ENCODE measurements at places on chromosomes 5 and 9.

GRCh38 chr5:24642022-24642421, 2.8 kb downstream of the CDH10 start:
- DNase-seq: no peak

DNA sequence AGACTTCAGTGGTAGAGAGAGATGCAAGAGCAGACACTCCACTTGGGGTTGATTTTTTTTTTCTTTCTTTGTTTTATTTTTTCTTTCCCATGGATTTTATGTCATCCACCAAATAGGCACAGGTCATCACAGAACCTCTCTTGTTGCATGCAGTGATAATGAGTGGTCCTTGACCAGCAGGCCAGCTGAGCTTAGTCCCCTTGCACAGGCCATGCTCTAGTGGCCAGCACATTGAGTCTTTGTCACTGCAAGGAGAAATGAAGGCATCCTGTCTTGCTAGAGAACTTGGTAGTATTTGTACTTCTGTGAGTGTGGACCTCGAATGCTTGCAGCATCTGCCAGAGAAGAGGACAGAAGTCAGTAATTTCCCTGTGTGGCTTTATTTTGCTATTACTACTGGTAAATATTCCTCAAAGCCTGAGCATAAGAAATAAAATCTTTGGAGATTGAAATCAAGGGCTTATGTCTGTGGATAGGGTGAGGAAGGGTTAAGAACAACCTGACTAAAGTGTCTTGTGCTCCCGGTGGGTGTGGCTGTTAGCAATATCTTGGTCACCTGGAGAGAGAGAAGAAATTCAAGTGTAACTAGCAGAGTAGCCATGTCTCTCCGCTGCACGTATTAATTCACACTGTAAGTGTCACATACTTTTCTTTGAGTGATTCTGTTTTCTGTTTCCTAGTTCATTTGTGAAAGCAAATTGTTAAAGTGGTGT, 45.3 kb upstream of the NCS1 start:
- DNase-seq: no peak

DNA sequence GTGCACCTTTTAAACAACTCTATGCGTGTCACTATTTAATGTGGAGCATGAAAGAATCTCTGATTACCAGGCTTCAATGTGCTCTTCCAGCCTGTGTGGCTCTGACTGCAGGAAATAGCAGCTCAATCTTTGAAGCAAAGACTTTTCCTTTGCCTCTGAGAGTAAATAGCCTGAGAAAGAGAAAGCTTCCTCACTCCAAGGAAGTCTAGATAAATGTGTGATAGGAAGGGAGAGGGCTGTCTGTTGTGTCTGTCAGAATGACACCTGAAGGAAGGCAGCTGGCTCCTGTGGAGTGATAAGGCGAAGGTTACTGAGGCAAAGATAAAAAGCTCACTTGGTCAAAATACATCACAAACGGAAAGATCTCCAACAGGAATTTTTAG, 205.3 kb upstream of the HAPLN1 start:
- DNase-seq: no peak

- peak; percentile 65 for DNase-seq
Observed at GRCh38 chr5:154467655-154468354, 10.2 kb downstream of the HAND1 start.

DNA sequence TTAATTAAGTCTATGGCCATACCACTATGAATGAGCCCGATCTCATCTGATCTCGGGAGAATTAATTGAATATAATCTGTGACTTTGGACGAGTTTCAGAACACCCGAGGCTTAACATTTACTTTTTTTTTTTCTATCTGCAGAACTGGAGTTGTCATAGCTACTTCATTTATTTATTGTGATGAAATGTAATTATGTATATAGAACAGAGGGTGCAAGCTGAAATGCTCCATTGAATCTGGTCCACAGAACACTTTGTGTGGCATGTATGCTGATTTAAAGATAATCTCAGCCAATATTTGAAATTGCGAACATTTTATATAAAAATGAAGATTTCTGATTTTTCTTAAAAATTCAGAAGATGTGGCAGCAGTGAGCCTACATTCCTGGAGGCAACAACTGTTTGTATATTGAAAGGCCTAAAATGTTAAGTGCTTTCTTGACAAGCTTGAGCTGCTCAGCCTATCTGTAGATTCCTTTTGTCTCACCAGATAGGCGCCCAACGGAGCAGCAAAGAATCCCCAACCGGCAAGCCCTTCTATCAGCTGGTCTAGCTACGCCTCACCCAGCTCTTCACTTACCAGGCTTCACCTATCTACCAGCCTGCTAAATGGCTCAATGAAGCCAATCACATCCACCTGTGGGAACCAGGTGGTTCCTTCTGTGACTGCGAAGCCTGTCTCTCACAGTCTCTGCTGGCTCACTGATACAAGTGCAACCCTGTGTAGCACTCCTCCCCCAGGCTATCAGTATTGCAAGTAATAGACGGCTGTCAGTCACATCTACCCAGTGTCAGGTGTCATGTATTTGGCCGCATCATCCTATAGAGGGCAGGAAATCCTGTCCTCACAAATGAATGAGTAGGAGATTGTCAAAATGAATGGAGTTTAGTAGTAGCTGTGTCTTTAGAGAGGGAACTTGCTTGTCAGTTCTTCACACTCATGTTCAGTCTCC, 170.6 kb upstream of the MRPS30 start:
- DNase-seq: no peak

GRCh38 chr5:160837749-160838593, 14.0 kb downstream of the ATP10B start:
- no peak for DNase-seq

- no peak for DNase-seq
Observed at GRCh38 chr5:156879665-156880285, 29.7 kb downstream of the PPP1R2B start.

DNA sequence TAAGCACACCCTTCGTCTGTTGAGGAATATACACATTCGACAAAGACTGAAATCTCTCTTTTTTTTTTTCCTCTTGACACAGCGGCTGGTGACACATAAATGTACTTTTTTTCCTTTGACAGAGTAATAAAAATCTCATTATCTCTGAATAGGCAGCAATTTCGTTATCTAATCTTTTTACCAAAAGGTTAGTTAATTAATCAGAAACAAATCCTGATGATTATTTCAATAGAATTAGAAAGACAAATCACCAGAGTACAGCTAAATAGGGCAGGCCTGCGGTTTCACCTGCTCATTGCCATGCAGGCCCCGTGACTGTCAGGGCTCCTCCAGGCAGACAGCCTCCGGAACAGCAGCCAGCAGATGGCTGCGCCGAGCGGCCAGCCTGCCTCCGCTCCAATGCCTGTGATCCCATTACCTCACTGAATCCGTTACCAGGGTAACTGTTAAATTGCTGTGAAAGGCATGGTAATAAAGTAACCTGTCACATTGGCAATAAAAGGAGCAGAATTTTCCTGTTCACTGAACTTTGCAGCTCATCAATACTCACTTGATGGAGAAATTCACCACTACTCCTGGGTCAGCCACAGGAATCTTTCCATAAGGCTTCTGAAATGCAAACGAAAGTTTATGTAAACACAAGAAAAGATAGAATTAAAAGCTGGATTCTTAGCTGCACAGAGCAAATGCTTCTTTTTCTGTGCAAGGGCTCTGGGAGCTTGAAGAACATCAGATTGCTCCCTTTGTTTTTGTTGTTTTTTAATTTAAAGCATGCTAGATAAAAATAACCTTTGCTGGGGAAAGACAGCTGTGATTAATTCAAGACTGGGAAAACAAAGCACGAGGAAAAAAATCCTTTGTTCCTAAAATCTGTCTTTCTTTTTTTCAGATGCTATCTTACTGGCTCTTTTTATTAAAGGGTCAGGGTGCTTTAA, 666.4 kb upstream of the ZNF608 start:
- no peak for DNase-seq

DNA sequence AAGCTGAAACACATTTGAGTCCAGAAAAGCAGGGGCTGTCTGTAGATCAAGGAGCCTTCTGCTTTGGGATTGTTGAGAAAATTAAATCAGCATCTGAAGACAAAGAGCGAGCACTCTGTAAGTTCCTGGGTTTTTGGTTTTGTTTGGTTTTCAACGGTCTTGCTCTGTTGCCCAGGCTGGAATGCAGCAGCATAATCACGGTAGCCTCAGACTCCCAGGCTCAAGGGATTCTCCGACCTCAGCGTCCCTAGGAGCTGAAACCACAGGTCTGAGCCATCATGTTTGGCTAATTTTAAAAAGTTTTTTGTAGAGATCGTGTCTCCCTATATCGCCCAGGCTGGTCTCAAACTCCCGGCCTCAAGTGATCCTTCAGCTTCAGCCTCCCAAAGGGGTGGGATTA, 266.5 kb upstream of the ADAMTS16 start:
- DNase-seq: no peak

- DNase-seq: no peak
Observed at GRCh38 chr9:116482740-116483139, 204.4 kb upstream of the TRIM32 start.

DNA sequence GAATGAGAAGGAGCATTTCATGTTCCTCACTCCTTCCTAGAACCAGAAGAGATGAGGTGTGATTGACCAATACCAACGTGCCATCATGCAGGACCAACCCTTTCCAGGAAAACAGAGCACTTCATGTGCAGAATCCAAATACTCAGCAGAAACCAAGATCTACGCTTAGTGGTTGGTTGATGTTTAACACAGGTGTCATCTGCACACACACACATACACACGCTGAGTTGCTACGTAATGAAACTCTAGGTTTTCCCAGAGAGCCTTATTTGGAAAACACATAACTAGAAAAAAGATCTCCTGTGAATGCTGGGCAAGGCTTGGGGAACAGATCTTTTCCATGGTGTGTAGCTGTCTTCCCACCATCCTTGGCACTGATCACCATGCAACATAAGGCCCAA, 21.1 kb upstream of the ZNF622 start:
- DNase-seq: no peak

- no peak for DNase-seq
Observed at GRCh38 chr9:17905366-17905765, 326.5 kb downstream of the SH3GL2 start.

DNA sequence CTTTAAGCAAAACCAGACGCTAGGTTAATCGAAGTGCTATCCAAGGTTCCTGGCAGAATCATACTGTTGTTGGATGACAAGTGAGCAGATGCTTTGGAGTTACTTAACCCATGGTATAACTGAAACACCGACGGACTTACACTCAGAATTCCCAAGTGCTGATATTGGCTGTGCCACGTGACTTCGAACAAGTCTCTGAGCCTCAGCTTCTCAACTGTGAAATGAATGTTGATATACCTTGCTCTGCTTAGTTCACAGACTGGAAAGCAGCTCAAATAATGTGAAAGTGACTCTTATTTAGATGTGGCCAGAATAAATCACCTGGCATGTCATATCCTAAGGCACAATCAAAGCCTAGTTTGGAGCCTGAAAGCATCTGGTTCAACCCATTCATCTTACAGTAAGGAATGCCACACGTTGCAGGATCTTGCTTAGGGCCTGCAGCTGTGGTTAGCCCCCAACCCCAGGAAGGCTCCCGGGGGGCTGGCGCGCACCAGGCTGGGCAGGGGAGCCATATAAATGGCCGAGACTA, 759 bp downstream of the GEMIN5 start:
- no peak for DNase-seq

- no peak for DNase-seq
Observed at GRCh38 chr9:68533678-68534077, 7.0 kb downstream of the TMEM252 start.

DNA sequence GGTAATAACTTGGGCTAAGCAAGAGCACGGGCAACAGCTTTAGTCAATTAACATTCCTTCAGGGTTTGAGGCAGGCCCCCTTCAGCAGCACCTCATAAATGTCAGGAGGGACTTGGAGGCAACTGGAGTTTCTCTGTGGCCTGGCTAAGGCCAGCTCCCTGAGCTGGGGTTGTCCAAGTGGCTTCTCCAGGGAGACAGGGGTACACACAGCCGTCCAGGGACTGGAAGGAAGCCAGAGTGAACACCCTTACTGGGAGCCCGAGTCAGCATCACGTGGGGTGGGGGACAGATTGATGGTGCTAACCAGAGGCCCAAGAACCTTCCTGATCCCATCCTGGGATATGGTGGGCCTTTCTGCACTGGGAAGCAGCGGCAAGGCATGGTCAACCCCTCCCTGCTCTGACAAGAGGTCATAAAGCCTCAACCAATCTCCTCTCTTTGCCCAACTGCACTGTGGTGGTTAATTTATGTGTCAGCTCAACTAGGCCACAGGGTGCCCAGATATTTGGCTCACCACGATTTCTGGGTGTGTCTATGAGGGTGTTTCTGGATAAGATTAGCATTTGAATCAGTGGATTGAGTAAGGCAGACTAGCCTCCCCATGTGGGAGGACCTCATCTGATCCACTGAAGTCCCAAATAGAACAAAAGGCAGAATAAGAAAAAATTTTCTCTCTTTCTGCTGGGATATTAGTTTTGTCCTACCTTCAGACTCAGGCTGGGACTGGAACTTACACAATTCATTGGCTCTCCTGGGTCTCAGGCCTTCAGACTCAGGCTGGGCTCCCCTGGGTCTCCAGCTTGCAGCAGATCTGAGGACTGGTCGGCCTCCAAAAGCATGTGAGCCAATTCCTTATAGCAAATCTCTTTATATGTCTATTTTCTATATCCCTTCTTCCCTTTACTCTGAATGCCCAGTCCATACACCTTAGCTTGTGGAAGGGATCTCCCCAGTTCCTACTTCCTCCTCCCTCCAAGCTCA, 127.2 kb upstream of the LARP1 start:
- no peak for DNase-seq

DNA sequence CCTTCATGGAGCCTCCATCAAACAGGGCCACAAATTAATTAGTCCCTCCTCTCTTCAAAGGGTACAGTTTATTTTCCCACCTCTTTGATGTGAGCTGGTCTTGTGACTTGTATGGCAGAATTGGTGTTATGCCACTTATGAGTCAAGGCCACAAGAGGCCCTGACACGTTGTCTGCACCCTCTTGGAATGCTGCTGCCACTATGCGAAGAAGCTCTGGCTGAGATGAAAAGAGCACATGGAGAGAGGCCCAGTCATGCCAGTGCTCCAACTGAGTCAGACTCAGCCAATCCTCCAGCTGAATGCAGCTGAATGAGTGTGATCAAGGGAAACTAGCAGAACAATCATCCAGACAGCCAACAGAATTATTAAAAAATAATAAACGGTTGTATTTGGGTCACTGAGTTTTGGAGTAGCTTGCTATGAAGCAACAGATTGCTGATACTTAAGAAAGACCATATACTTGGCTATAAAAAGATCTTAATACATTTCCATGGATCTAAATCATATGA, 128.3 kb downstream of the MARCHF11 start:
- DNase-seq: no peak

GRCh38 chr9:32574858-32575257, 1.9 kb upstream of the NDUFB6 start:
- no peak for DNase-seq

GRCh38 chr5:11777096-11777495, 127.2 kb downstream of the CTNND2 start:
- DNase-seq: no peak
